ENCODE measurements at places on chromosomes 11 and 22.

GRCh38 chr11:8201644-8202365 is 33.0 kb upstream of the RIC3 start:
- peak; percentile 30 for DNase-seq

- no peak for DNase-seq
These were observed 60.5 kb upstream of the SHISAL1 start for GRCh38 chr22:44373234-44373633.

GRCh38 chr22:42022162-42022847 is 23.7 kb downstream of the WBP2NL start:
- DNase-seq = peak; percentile 28

GRCh38 chr11:69440876-69441275 is 40.6 kb upstream of the LINC01488 start:
- DNase-seq = no peak

Measured in NAMALWA (cell line).